ENCODE measurements at places on chromosomes 1 and 21.

GRCh38 chr21:42096566-42096965, 25.4 kb downstream of the UMODL1 start:
- DNase-seq, result no peak

DNA sequence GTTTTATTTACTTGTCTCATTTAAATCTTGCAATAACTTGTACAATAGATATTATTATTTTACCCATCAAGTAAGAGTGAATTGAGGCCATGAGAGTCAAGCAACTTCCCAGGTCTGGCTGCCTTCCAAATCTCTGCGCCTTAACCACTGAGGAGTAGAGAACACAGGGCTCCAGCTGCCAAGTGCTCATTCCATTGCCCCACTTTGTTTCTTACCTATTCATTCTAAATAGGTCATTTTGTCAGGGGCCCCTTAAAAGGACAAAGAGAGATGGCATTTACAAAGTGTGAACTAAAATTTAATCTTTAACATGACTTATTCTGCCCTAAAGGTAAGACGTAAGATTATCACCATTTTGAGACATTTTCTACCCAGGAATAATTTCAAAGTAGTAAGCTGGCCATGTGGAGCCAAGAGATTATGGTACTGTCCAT, 3.5 kb downstream of the PPP1R15B start:
- DNase-seq, result peak; percentile 33

GRCh38 chr21:44449473-44450363, 5.6 kb upstream of the LRRC3 start:
- peak; percentile 91 for DNase-seq

- no peak for DNase-seq
These were observed 74.4 kb downstream of the LHX9 start for GRCh38 chr1:197991594-197991993.

- no peak for DNase-seq
These were observed 29.1 kb downstream of the COL18A1 start for GRCh38 chr21:45433911-45434644.

DNA sequence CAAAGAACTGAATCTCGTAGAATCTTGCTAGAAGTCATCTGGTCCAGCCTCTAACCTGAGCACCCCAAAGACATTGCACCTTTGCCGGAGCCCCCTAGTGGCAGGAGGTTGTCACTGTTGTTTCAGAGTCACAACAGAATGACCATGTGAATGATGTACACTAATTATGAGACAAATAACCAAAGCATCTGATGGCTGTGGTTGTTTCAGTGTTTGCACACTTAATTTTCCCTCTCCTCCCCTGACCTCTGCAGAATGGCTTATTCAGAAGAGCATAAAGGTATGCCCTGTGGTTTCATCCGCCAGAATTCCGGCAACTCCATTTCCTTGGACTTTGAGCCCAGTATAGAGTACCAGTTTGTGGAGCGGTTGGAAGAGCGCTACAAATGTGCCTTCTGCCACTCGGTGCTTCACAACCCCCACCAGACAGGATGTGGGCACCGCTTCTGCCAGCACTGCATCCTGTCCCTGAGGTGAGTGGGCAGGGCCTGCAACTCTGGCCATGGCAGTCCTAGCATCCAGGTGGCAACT, 26.4 kb downstream of the TRAF5 start:
- DNase-seq, result no peak

DNA sequence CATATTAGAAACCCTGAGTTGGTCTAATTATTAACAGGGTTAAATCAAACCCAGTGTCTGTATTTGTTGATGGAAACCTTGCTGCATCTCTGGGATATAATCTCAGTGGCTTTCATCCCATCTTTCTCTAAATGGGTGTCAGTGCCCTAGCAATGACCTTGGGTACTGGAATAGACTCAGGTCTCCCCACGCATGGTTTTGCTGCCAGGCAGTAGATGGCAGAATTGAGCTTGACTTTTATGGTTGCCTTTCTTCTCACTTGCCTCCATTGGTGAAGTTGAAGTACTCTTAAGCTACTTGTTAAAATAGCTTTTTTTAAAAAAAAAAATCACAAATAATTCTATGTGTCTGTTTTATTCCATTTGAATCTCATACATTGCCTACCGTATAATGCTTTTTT, 81.8 kb upstream of the HMCN1 start:
- DNase-seq, result no peak

DNA sequence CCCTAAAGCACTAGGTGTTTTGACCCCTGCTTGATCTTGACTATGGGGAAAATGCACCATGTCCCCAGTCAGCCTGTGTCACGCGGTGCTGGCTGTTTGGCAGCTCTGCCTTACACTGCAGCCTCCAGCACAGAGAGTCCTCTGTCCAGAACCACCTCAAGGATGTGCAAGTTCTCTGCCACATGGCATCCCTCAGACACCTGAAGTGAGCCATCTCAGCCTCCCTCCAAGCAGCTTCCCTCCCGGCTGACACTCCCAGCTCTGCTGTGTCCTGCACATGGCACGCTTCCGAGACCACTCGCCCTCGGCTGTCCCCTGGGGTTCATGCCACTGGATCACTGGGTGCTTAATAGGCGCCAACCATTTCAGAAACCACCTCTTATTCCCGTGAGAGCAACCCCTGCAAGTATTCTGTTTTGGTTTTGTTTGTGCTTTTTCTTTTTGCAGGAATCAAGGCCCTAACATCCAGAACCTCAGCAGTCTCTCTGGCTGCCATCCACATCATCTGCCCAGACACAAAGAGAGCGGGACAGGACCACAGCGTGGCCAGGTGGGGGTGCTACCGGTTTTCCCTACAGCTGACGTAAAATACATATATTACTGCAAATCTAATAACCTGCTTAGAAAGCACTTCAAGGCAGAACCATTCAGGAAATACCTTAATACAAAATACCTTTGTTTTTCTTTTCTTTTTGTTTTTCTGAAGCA, 45.7 kb downstream of the CAPZB start:
- peak; percentile 82 for DNase-seq

DNA sequence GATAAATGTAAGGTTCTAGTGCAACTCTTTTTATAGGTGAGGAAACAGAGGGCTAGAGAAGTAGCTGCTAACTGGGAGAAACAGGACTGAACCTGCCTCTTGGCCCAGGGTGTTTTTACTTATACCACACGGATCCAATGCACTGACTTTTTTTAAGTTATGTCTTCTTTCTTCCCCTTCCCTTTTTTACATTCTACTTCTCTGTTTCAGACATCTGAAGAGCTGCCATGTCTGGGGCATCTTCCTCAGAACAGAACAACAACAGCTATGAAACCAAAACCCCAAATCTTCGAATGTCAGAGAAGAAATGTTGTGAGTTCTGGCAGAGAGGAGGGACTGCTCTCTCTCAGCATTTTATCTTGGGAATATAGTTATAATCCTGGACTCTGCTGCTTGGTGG, 1.4 kb downstream of the PFKFB2 start:
- no peak for DNase-seq

- DNase-seq, result no peak
These were observed 51.8 kb downstream of the KCNK1 start for GRCh38 chr1:233665575-233666270.

DNA sequence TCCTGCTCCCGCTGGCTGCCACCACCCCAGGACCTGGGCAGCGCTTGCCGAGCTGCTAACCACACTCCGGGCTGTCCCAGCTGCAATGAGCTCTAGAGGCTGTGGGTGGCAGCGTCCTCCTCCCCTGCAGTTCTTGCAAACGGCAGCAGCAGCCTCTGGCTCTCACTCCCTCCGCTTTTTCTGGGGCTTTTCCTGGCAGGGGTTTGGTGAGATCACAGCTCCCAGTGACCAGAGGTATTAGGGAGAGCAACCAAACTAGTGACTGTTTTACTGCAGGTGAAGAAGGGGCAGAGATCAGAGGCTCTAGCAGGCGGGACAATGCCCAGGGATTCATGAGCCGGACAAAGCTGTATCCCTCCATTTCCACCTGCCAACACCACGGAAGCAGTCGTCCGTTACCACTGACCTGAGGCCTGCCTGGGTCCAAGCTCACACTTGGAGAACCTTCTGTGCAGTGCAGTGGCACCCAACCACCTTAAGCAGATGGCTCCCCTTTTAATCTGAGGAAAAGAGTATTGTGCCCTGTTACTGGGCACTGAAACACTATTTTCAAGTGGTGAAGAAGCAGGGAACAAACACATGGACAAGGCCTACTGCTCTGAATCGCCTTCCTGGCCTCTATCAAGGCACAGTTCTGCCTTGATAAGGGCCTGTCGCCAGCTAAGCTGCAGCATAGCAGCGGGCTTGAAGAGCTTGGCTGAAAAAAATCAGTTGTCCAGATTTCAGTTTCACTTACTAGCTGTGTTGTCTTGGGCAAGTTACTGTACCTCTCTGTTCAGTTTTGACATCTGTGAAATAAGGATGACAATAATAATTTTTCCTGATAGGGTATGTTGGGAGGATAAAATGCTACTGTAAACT, at the start of gene F5:
TSS of gene F5 (minus strand) at position 87 of the 861 bp plus-strand sequence. CDS start 95 bp downstream, outside the sequence.
- peak; percentile 58 for DNase-seq

DNA sequence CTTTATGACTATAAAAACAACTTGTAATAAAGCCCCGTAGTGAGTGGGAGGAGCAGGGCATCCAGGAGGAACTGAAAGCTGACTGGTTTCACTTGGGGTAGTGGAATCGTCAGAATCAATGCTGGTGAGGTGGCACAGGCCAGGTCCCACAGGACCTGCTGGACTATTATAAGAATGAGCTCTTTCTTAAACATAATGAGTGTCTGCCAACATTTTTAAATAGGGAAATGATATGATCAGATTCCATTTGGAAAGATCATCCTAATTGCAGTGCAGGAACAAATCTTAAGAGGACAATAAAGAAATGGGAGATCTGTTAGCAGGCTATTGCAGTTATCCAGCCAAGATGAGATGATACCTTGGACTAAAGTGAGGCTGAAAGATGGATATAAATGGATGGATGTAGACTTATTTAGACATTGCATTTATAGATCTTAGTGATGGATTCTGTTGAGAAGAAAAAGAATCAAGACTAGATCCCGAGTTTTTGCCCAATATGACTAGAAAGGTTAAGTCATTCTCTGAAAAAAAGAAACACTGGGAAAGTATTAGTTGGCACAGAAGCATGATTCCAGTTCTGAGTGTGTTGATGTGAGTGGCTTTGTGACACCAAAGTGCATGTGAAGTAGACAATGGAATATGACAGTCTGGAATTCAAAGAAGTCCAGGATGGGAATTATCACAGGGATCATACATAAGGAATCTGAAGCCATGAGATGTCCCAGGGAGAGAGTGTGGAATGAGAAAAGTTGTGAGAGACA, 153.3 kb upstream of the SGIP1 start:
- no peak for DNase-seq

- no peak for DNase-seq
These were observed 158.4 kb downstream of the CASZ1 start for GRCh38 chr1:10637834-10638558.

Measured in SK-N-SH (cell line).